ENCODE measurements at places on chromosomes 5 and 9.

- DNase-seq = no peak
Measured at GRCh38 chr9:118009614-118010013, 305.4 kb downstream of the TLR4 start.

GRCh38 chr5:35089334-35090314 lies 41.9 kb upstream of the AGXT2 start:
- DNase-seq = peak; percentile 19

DNA sequence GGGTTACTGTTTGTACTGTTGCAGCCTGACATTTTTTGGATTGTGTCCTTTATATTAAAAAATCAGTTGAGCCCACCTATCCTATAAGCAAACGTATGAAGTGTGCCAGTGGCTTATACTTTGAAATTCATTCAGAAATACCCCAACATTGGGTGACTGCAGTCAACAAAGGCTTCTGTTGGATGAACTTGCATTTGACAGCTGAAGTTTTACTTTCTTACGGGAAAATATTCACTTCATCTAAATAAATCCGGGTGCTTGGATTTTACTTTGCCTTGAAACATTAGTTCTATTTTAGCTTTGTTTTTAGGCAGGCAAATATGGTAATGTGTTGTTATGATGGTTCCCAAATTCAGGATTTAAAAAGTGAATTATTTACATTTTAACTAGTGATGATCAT lies 21.7 kb downstream of the EXOSC2 start:
- DNase-seq = no peak

GRCh38 chr5:124910354-124911016 lies 164.0 kb upstream of the ZNF608 start:
- no peak for DNase-seq

DNA sequence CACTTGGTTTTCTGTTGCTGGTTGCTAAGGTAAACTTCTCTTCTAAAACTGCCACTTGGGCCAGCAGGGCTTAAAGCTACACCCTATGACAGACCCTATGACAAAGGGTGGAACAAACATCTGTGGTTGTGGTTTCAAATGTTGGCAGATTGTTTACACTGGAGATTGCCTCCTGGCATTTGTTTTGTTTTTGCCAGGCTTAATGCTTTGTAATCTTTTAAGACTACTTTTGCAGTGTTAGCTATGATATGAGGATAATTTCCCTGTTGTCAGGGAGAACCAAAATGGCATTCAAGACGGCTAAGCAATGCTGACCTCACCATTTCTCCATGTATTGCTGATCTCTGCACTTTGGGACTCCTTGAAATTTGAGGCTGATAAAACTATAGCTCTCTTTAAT lies 50.3 kb downstream of the MAMDC2 start:
- DNase-seq = no peak
